AG10803 (cell line): ENCODE measurements at places on chromosomes 11 and 22.
A peak's percentile ranks its signal among the peaks of the same experiment; 100 is the strongest.

- no peak for DNase-seq
These were observed 29.0 kb upstream of the RAG2 start for GRCh38 chr11:36627006-36627405.

DNA sequence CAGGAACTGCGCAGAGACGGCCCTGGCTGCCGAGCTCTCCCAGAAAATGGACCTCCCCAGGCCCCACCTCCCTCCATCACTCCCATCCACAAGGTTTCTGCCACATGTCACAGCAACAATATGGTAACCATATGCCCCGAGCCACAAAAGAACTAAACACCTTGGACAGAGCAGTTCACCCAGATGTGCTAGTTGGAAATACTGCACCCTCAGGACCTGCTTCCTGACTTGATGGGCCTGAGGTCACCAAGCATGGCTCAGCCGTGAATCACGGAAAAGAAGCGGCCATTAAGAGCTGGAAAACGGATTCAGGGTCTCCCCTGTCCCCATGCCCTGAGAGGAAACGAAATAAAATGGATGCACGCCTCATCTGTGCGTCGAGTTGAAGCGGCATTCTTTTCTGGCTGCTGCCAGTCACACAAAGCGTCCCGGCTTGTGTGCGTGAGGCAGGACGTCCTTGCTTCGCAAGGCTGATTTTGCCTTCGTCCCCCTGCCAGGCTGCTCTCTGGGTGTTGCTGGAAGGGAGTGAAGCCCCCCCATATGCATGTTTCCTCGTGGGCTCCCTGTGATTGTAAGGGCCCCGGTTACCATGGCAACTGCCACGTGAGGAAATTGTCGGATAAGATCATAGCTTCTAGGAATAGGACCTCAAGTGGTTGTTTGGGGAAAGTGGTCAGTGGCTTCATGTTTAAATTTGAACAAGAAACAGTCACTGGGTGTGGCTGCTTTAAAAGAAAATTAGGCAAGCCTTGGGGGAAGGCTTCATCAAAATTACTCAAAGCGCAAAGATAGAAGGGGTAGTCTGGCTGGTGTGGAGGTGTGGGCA is 51.7 kb downstream of the FLI1 start:
- peak; percentile 72 for DNase-seq

GRCh38 chr11:31798554-31799434 is 12.3 kb downstream of the PAX6 start:
- DNase-seq, result no peak

DNA sequence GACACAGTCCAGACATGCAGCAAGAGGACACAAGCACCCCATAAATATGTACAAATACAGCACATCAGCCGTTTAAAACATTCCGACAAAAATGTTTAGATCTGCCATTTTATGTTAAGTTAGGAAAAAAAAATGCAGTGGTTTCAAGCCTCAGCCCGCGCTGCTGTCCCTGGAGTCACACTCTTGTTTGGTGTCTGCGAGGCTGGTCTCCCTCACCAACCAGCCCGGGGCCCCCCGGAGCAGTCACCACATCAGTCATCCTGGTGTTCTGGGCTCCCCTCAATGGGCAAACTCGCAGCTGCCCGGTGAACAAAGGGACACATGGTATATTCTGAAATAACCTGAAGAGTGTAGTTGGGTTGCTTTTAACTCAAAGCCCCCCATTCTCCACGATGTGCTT is 1022.2 kb downstream of the BRD1 start:
- DNase-seq, result no peak

DNA sequence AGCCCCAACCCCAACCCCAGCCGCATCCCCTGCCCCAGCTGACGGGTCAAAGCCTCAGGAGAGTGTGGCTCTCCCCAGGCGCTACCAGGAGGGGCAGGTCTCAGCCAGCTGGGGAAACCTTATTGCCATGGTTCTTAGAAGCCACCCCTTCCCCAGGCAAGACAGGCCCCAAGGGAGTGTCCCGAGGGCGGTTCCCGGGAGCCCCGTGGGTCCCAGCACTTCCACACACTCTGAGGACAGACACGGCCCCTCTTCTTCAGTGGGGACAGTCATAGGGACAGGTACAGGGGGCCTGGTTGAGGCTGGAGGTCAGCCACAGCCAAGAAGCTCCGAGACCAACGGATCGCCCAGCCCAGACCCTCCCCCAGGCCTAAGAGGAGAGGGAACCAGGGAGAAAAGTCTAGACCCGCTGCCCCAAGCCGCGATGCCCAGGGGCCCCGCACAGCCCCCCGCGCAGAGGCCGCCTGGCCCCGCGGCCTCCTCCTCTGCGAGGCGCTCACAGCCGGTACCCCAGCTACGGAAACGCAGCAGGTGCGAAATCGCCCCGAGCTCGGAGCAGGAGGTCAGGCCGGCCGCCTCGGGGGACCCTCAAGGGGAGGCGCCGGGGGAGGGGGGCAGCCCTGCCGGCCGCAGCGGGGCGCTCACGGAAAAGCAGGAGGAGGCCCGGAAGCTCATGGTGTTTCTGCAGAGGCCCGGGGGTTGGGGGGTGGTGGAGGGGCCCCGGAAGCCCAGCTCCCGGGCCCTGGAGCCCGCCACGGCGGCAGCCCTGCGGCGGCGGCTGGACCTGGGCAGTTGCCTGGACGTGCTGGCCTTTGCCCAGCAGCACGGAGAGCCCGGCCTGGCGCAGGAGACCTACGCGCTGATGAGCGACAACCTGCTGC is 2.6 kb downstream of the KLHDC7B start:
- DNase-seq, result no peak

DNA sequence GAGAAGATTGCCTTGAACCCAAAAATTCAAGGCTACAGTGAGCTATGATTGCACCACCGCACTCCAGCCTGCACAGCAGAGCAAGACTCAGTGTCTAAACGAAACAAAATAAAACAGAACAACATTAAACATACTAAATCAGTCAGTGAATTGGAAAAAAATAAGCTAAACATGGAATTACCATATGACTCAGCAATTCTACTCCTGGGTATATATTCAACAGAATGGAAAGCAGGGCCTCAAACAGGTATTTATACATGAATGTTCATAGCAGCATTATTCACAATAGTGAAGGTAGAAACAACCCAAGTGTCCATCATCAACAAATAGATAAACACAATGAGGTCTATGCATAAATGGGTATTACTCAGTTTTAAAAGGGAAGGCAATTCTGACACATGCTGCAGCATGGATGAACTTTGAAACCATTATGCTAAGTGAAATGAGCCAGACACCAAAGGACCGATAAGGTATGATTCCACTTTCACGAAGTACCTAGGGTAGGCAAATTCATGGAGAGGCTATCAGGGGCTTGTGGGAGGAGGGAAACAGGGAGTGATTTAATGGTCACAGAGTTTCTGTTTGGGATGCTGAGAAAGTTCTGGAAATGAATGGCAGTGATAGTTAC is 15.5 kb downstream of the NTM start:
- no peak for DNase-seq

DNA sequence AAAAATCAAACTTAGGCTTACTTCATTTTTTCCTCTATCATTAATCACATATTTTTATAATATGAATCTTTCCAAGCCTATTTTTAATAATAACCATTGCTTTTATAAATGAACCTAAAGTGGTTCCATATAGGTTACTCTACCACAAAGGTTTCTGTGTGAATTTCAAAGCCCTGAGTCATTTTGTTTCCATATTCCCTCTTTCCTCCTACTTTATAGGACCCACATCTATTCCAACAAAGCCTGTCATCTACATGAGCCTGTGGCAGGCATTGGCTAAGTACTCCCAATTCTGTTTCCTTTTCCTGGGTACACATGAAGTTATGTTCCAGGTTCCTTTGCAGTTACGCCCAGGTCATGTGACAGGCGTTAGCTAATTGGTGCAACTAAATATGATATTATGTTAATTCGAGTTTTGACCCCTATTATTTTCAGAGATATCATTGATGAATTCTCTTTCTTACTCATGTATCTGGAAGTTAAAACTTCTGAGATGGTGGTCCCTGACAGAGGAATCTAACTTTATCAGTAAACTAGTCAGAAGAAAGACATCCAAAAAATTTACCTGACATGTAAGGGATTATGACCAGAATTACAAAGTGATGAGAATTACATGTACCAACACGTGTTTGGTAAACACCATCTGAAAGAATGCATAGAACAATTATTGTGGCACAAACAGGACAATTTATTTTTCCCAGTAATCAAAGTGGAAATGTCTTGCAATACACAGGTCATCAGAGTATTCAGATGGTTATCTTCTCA is 1264.0 kb upstream of the CNTN5 start:
- DNase-seq, result no peak

DNA sequence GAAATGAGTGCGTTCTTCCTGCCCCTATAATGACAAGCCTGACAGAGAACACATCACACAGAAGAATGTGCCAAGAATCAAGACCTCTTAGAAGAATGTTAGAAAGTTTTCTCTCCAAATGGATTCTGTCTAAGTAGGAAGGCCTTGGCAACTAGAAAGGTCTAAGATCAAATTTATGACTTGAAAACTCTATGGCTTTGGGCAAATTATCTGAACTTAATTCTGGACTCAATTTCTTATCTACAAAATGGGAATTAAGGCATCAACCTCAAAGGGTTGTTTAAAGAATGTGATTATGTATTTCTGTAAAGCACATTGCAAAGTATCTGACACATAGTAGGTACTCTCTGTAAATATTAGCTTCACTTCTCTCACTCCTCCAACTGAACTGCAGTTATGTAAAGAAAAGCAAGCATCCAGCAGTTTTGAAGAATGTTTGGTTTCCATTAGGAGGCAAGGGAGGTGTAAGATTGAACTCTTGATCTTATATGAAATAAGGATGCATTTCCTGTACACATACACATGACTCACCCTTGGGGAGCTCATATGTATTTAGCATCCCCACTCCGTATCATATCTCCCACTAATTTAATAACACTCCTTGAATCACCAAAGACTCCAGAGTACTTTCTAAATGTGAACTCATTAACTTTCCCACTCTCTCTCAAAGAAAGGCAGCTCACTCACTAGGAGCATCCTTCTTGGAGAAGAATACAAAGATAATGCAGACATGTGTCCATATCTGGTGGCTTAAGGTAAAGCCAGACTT is 77.6 kb downstream of the ETS1 start:
- no peak for DNase-seq

GRCh38 chr22:48953103-48953720 is 874.5 kb downstream of the BRD1 start:
- no peak for DNase-seq
